ENCODE measurements at places on chromosomes 2 and 18.

GRCh38 chr2:16282511-16282910 is 342.2 kb downstream of the MYCN start:
- DNase-seq: no peak

DNA sequence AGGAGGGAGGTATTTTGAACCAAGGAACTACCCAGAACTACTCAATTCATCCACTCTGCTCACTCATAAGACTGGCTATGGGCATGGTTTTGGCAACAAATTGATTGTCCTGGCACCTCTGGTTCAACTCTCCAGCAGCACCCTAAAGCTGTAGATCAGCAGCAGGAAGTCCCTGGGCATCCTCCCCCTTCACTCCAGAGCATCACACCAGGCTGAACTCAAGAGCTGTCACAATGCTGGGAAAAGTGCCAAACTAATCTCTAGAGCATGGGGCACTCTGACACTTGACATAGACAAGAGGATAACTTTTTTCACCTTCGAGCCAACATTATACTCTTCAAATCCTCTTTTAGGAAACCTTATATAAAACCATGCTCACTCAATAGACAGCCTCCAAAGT is 154.1 kb upstream of the RBBP8 start:
- no peak for DNase-seq

GRCh38 chr2:163264341-163264740 is 425.8 kb upstream of the KCNH7 start:
- DNase-seq: no peak

GRCh38 chr2:52139241-52139640 is 1107.3 kb upstream of the NRXN1 start:
- DNase-seq: no peak

DNA sequence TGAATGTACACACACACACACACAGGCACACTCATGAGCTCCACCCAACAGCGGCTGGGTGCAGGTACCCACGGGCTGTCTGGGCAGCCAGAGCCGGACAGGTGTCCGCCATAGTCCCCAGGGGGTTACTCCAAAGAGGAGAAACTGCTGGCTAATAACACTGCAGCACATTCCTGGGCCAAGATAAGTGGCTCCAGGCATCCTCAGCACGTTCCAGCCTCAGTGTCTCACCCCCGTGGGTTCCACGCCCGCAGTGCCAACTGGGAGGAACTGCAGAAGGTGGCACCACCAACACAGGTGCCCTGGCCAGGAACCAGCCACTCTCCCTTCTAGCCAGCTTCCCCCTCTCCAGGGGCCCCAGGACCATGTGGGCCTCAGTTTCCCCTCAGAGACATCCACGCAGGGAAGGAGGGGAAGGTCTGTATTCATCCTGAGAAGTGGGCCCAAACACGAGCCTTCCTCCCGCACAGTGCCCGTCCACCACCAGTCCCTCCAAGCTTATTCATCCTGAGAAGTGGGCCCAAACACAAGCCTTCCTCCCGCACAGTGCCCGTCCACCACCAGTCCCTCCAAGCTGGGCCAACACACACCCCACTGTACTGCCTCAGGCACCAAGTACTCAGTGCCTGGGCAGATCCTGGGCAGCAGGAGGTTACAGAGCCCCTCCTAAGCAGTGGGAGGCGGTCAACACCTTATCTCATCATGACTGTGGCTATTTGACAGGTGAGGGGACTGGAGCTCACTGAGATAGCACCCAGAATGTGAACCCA is 47.6 kb downstream of the TNS1 start:
- DNase-seq: no peak

- no peak for DNase-seq
Observed at GRCh38 chr2:119431976-119432850, 559 bp downstream of the TMEM37 start.

DNA sequence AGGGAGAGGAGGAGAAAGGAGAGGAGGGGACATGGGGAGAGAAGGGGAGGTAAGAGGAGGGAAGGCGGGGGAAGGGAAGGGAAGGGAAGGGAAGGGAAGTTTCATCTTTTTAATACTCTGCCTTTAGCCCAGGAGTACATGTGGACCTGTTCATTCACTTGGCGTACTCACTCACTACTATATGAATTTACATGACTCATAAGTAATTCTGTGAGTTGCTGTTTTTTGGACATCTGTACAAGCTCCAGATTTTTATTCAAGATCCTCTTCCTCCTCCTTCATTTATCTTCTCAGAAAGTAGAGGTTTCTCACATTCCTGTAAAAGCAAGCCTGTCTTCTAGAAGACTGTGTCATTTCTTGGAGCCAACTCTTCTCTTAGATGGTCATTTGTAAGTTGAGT is 84.6 kb downstream of the RDH14 start:
- DNase-seq: no peak

GRCh38 chr2:232329716-232330067 is 48.9 kb upstream of the ALPP start:
- no peak for DNase-seq
